ENCODE measurements at places on chromosomes 6 and 20.

DNA sequence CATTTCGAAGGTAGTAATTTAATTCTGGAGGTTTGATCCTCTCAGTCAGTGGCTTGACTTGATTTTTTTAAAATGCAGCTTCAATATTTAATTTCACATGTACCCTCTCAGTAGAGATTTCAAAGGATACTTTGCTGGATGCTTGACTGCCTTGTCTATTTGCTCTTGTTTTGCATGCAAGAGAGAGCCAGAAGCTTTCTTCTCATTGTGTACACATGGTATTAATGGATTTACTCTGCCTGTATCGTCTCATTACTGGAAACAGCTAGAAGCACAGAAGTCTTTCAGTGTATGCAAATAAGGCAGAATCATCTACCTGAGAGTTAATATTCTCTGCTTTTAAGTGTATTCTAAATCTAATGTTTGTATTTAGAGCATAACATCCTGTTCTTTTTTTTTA is 84.3 kb upstream of the FOXO3 start:
- peak; percentile 53 for DNase-seq

- no peak for DNase-seq
Measured at GRCh38 chr6:139354189-139354588, 20.3 kb downstream of the CITED2 start.

GRCh38 chr20:40746251-40746650 is 57.2 kb upstream of the MAFB start:
- DNase-seq, result no peak

DNA sequence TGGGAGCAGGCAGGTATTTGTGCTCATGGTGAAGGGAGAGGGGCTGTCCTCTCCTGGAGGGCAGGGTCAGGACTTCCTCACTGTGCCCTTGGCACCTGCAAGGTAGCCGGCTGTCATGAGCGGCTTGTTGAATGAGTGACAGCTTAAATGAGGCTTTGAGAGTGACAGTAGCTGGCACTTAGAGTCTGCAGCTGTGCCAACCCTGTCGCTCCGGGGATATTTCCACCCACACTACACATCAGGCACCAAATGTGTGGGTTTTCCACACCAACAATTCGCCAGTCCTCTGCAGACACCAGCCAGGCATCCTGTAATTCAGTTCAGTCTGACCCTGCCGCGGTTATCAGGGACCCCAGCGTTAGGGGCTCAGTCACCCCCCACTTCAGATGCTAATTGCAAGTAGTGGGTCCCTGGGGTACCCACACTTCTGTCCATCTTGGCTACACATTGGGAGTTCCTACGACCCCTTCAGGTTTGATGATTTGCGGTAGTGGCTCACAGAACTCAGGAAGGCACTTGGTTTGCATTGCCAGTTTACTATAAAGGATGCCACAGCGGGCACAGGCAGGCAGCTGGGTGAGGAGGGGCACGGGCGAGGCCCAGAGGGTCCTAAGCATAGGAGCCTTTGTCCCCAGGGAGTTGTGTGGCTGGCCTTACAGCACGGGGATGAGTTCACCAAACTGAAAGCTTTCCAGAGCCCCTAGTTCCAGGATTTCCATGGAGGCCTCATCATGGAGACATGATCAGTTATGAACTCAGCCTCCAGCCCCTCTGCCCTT is 9.1 kb downstream of the MTG2 start:
- no peak for DNase-seq

GRCh38 chr6:37631295-37631694 is 66.4 kb downstream of the MDGA1 start:
- DNase-seq, result no peak

- no peak for DNase-seq
Measured at GRCh38 chr6:130233330-130233729, 10.6 kb upstream of the SAMD3 start.

DNA sequence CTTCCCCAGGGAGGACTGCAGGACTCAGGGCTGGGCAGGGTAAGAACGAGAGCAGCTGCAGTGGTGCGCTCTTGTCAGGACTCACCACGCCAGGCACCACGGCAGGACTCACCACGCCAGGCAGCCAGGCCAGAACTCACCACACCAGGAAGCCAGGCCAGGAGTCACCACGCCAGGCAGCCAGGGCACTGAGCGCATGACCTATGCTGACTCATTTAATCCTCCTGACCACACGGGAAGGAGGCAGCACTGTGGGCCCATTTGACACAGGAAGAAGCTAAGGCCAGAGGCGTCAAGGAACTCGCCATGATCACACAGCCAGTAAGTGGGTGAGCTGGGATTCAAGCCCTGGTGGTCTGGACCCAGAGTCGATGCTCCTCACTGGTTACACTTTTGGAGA is 189.3 kb downstream of the PREX1 start:
- DNase-seq, result no peak

- DNase-seq, result no peak
Measured at GRCh38 chr6:116277124-116277523, 2.6 kb downstream of the TSPYL1 start.

GRCh38 chr6:153087436-153087835 is 43.6 kb downstream of the RGS17 start:
- DNase-seq, result no peak

DNA sequence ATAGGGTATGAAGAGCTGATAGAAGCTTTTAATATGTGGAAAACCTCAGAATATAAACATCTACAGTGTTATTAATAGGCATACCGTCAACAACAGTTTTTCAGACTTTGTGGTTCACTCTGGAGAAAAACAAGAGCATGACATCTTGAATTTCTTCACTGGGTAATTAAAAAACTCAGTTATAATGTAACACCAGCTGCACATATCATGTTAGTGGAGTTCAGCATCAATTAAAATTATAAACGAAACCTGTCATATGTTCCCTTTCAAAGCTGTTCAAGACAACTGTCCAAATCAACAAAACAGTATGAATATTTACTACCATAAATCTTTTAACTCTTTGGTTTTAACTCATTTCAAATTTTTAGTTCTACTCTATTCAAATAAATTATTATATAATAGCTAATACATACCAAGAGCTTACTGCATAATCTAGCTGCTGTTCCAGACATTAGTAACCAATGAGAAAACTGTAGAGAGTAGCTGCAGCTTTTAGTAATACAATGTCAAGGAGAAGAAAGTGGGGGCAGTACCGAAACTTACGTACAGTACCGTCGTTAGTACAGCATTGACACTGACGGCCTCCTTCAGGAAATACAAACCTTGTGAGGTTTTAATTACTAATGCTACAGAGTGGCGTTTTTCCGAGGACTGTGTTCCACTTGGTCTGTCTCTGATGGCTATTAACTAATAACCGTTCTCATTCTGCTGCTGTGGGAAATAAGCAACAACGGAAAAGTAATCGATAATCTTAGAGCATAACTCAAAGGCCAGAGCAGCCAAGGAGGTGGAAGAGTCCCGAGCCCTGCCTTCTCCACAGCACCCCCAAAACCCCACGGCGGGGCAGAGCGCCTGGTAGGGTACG is 532 bp upstream of the PM20D2 start:
- peak; percentile 48 for DNase-seq

DNA sequence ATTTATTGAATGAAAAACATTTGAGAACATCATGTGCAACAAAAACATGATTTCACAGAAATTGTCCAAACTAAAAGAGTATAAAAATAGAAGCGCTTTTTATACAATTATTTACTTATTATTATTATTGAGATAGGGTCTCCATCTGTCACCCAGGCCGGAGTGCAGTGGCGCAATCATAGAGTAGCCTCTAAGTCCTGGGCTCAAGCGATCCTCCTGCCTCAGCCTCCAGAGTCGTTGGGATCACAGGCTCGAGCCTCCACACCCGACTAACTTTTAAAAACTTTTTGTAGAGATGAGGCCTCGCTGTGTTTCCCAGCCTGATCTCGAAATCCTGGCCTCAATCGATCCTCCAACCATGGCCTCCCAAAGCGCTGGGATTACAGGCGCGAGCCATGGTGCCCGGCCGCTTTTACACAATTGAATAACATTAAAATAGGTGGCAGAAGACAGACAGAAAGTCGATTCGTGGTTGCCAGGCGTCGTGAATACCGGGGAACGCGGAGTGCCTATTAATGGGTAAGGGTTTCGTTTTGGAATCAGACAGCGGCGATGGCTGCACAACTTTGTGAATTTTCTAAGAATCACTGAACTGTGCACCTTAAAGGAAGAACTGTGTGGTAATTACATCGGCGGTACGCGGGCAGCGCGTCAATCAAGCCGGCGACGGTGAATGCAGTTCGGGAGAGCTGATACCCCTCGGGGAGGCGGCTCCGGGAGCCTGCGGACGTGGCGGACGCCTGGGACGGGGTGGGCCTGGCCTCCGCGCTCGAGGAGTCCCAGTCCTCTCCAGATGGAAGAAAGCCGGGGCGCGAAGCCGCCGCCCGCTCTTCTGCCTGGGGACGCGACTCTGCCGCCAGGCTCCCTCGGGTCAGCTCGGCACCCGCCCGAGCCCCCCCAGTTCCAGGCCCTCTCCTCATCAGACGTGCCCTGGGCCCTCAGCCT is 807 bp downstream of the TBC1D20 start:
- DNase-seq, result peak; percentile 39

DNA sequence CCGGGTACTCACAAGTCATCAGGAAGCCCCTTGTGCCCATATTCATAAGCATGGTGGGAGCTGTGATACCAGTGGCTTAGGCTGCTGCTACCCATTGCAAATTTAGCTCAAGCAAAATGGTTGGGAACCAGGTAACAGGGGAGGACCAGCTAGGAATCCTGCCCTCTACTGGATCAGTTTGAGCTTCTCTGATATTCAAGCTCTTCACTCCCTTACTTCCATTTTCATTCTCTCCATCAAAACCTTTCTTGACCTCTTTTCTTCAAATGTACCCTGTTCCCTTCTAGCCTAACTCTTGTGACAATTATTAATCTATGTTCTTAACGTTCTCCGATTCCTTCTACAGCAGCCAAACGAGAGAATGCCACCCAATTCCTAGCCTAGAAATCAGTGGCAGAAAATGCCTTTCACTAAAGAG is 9.7 kb downstream of the NOL7 start:
- peak; percentile 45 for DNase-seq

- peak; percentile 6 for DNase-seq
Measured at GRCh38 chr20:44582311-44583025, at the start of gene PKIG. TSS of gene PKIG (plus strand) at chr20:44582579. CDS start at chr20:44614557, 31,978 bp downstream.

DNA sequence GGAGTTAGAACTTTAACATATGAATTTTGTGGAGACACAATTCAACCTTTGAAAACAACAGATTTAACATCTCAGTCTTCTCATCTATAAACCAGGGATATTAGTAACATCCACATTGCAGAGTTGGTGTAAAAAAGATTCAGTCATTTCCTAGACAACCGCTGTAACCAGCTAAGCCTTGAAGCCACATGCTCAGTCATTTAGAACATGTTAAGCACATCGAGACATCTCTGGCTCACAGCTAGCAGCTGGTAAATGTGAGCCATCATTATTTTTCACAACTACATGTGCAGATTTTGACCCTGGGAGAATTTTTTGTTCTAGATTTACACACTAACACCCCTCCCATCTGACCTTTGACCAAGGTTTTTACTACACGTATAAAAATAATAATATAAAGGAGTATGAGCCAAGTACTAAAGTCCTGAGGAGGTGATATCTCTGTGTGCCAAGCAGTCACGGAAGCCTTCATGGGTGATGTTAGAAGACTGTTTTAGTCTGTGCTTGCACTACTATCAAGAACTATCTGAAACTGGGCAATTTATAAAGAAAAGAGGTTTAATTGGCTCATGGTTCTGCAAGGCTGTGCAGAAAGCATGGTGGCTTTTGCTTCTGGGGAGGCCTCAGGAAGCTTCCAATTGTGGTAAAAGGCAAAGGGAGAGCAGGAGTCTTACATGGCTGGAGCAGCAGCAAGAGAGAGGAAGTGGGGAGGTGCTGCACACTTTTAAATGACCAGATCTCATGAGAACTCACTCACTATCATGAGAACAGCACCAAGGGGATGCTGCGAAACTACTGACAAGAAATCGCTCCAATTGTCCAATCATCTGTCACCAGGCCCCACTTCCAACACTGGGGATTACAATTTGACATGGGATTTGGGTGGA is 48.7 kb upstream of the IL20RA start:
- DNase-seq, result no peak

DNA sequence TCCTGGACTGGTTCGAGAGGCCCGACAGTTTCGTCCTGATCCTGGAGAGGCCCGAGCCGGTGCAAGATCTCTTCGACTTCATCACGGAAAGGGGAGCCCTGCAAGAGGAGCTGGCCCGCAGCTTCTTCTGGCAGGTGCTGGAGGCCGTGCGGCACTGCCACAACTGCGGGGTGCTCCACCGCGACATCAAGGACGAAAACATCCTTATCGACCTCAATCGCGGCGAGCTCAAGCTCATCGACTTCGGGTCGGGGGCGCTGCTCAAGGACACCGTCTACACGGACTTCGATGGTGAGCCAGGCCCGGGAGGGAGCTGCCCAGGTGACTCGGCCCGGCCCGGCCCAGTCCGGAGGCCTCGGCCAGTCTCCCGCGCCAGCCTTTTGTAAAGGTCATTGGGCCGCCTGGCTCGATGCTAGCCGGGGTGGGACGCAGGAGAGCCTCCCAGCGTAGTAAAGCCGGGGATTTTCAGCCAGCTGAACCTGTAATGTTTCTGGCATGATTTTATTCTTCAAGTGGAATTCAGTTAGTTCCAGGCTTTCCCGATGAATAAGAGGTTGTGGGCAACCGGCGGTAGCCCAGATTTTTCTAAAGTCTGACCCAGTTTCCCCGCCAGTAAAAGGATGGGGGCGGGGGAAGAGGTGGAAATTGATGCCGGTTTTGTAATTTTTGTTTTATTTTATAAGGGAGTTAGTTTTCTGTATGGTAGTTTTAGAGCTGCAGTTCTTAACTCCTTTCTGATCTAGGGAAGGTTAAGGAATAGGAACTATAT is 1.4 kb downstream of the PIM1 start:
- DNase-seq, result peak; percentile 44

GRCh38 chr6:133242637-133243585 is 1.8 kb downstream of the EYA4 start:
- DNase-seq, result peak; percentile 51

GRCh38 chr6:157107915-157108651 is 215.2 kb downstream of the TMEM242 start:
- peak; percentile 16 for DNase-seq

DNA sequence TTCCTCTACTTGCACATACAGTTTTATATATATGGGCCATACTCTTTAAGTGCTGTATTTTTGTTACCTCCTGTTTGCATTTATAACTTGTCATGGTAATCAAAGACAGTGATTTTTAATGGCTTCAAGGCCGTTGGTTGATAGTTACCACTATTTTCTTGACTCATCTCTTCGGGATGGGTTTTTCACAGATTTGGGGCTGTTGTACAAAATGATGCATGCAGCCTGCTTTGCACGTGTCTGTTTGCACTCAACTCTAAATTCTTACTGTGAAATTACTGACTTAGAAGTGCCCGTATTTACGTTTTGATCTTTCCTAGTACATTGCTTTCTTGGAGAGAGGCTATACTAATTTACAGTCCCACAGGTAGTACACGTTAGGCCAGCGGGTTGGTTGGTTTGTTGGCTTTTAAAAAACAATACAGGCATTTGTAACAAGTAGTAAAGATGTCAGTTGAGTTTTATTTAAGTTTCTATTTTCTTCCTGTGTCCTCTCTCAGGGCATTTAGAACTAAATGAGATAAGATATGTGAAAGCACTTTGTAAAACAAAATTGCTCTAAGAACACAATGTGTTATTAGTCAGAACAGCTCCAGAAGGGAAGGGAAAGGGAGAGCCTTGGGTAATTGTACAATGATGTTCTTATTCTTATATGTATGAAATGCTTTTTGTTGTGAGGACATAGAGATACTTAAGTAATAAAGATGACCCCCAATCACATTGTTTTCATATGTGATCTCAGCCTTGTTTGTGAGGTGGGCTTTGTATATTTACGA is 11.7 kb downstream of the JARID2 start:
- DNase-seq, result no peak

- no peak for DNase-seq
Measured at GRCh38 chr6:11085758-11086435, 7.7 kb upstream of the SMIM13 start.

All from HAP-1 (cell line).